ENCODE measurements at places on chromosomes 11 and 22.

DNA sequence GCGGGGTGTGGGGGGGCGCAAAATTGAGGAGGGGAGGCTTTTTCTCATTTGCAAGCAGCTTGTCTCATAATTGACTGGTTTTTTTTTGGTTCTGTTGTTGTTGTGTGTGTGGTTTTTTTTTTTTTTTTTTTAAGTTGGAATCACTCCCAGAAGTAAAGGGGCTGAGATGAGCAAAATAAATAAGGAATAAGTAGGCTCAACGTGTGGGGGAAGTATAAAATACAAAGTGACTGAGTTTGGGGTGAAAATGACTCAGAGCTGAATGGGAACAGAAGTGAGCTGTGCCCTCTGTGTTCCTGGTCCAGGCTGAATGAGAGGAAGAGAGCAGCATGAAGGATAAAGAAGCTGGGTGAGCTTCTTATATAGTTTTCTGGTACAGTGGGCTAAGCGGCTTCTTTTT, 90.0 kb downstream of the GRIK4 start:
- DNase-seq = no peak

DNA sequence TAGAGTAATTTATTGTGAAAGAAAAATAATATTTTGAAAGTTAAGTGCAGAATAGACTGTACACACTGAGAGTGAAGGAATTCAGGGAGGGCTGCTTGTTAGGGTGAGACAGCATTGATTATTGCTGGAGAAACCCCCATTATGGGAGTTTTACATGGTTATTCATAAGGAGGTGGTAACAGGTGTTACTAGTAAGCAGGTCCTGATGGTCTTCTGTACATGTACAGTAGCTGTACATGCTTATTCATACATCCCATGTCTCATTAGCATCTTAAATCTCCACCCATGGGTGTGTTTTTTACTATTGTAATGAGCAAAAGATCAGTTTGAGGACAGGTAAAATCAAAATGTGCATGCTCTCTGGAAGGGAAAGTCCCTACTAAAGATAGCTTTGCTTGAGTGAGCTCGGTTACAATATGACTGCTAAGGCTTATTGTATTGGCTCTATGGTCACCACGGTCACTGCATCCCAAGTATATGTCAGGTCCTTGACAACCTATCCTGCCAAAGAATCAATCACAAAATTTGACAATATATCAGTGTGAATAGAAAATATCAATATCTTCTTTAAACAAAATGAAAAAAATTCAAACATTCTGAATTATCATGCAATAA, 6.2 kb downstream of the KDM4F start:
- no peak for DNase-seq

DNA sequence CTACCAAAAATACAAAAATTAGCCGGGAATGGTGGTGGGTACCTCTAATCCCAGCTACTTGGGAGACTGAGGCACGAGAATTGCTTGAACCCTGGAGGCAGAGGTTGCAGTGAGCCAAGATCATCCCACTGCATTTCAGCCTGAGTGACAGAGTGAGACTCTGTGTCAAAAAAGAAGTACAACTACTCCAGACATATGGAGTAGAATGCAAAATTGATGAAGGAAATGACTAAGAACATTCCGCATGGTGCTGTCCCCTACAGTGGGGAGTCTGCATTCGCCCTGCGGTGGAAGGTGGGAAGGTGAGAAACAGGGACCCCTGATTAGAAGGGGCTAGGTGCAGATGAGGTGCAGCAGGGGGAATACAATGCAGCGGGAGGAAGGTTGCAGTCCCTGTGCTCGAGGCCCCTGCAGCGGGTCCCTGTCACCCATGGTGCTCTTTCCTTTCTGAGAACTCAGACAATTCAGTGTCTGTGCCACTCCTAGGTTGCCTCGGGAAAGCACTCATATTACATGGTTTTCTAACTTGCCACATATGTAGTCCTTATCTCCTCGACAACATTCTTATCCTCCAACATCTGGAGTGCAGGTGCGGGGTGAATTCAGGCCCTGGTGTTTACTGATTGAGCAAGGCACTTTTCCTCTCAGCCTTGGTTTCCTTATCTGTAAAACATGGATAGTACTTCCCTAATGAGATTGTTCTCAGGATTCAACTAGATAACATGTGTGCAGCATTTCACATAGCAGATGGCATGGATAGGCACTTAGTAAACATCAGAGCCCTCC, 5.2 kb downstream of the POLD4 start:
- DNase-seq = no peak

GRCh38 chr11:55658608-55659007, 3.4 kb upstream of the OR4C6 start:
- DNase-seq = no peak

- DNase-seq = no peak
Observed at GRCh38 chr22:47446821-47447810, 684.7 kb downstream of the TBC1D22A start.

DNA sequence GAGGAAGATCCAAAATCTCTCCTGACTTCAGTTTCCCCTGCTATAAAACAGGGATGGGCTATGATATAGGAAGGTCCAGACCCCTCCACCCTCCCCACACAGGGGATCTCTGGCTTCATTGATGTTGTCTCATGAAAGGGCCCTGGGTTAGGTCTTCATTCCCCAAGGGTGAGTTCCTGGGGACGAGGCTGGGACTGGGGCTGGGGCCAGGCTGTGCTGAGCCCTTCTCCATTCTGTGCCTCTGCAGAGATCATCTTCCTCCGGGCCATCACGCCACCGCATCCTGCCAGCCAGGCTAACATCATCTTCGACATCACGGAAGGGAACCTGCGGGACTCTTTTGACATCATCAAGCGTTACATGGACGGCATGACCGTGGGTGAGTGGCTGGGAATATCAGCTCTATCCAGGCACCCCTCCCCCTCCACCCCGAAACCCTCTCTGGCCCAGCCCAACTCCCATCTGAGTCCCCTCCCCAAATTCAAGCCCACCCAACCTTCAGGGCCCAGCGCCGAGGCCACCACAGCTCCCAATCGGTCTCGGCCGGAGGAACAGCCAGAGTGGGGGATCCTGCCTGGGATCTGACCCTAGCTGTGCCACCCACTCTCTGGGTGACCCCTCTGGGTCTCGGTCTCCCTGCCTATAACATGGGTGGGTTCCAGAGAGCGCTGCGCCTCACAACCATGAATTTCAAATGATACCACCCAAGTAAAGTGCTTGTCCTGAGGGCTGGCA, 74.2 kb downstream of the FBLN1 start:
- DNase-seq = no peak

GRCh38 chr11:69472541-69473275, 8.8 kb upstream of the LINC01488 start:
- no peak for DNase-seq

GRCh38 chr22:41528132-41528766, 16.0 kb downstream of the POLR3H start:
- DNase-seq = no peak

- no peak for DNase-seq
Observed at GRCh38 chr11:74332291-74332690, 20.9 kb upstream of the P4HA3 start.

- DNase-seq = no peak
Observed at GRCh38 chr11:85697747-85698146, 11.8 kb upstream of the CCDC89 start.

DNA sequence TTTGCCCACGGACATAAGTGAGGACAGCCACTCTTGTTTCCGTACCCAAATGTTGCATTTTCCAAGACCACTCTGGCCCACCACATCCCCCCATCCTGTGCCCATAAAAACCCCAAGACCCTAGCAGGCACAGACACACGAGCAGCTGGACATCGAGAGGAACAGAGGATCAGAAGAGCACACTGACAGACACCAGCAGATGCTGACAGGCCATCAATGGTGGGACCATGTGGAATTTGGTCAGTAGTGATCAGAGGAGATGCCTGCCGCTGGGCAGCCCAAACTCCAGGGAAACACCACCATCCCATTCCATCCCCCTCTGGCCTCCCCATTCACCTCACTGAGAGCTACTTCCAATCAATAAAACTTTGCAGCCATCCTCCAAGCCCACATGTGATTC, 87.0 kb downstream of the DLG2 start:
- DNase-seq = no peak

GRCh38 chr11:133790995-133791394, 54.3 kb downstream of the SPATA19 start:
- DNase-seq = no peak

- no peak for DNase-seq
Observed at GRCh38 chr11:131666006-131666405, 295.6 kb downstream of the NTM start.

- no peak for DNase-seq
Observed at GRCh38 chr11:111177037-111177871, 68.3 kb upstream of the POU2AF2 start.

DNA sequence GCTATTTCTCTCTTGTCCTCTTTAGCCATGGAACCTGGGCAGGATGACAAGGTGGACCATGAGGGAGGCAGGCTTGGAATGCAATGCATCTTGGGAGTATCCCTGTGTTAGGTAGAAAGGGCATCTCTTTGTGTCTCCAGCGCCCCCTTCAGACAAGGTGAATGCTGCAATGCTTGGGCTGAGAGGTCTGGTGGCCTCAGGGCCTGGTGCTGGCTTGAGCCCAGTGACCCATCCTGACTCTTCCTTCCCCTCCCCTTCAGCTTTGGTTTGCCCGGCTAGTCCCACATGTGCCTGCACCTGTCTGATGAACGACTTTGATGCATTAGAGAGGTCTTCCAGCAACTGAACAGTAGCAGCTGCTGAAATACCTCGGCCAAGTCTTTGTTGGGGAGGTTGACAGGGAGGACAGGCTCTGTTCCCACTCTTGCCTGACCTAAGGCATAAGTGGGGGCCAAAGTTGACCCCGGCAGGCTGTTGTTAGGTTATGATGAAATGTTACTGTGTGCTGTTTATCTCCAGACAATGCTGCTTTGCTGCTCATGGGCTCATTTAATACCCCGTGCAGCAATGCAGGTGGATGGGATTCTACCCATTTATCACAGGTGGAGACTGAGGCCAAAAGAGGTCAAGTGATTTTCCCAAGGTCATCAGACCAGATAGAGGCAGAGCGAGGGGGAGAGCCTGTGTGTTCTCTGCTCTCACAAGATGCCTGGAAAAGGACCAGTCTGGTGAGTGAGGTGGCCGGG, 22.5 kb downstream of the MYO18B start:
- no peak for DNase-seq

GRCh38 chr11:46513934-46514342, 79.9 kb downstream of the AMBRA1 start:
- DNase-seq = no peak

DNA sequence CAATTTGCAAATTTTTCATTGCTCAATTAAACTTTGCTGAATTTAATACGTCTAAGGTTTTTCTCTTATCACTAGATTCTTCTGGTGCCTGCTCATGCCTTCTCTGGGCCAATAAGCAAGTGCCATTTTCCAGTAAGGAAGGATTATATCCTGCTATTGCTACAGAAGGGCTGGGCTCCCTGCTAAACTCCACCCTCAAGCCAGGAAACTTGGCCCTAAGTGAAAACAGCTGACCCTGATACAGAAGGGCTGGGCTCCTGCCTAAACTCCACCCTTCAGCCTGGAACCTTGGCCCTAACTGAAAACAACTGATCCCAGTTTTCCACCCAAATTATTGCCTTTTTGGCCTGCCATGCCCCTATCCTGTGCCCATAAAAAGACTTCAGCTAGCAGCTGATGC, 385.3 kb downstream of the DYNC2H1 start:
- DNase-seq = no peak

DNA sequence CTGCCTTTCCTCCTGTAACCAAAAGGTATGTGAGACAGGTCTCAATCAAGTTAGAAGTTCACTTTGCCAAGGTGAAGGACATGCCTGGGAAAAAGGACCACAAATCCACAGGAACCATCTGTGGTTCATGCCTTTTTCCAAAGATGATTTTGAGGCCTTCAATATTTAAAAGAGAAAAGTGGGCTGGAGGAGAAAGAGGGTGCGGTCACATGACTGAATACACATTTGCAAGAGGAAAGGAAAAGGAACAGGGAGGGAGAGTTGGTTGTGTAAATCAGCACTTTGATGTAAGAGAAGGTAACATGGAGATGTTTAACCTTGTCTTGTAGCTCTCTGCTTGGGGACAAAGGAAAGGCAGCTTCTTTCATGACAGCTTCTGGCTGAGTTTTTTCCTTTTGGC, 21.2 kb downstream of the MOV10L1 start:
- no peak for DNase-seq

- no peak for DNase-seq
Observed at GRCh38 chr11:89420981-89421380, 70.2 kb downstream of the NOX4 start.

- no peak for DNase-seq
Observed at GRCh38 chr11:134638796-134639430, 226.9 kb upstream of the B3GAT1 start.

DNA sequence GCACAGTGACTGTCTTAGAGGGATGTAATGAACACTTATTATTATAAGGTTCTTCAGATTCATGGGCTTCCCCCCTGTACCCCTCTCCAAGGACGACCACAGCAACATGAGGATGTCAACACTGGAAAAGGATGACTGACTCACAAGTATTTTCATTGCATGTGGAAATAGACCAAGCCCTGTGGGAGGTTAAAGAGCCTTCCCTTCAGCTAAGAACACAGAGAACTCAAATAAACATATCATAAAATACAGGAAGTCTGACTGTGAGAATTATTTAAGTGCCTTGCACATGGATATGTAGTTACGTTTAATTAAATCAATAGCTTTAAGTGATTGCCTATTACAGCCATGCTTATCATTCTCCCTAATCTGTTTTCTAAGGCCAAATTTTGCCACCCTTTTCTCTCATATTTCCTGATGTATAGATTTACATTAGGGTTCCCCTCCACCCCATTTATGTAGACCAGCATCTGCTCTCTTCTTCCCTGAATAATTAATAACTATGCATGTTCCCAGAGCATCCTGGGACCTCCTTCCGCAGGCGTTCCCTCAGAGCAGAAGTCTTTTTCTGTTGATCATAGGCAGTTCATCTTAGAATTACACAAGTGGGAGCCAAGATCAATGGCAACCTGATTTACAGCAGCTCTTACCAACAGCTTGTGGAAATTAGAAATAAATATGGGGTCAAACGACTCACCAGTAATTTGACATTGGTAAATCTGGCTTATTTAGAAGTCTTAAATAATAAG, 226.9 kb downstream of the OPCML start:
- no peak for DNase-seq

GRCh38 chr11:57379732-57380131, 1.2 kb downstream of the PRG3 start:
- no peak for DNase-seq

DNA sequence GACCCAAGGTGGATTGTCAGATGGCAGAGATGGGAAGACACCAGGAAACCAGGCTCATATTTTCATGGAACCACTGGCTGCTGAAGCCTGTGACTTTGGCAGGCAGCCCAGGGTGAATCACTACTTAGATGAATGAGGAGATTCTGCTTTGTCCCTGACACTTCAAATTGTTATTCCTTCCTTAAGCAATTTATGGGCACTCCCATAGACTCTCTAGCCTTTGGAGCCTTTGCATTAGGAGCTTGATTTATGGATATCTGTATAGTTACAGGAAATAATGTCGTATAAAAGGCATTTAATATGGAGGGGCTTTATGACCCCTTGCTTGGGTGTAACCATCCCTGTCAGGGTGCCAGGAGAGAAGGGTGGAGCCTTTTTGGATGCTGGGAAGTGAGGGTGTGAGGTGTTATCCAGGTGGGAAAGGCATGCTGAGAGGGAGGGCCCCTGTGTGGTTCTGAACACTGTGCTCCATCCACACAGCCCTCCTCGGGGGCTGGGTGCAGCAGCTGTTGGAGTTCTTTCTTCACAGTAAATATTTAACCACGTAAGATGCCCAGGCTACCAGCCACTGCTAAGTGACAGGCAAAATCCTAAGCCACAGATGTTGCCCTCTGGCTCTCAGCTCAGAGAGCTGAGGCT, 35.3 kb downstream of the IL18 start:
- no peak for DNase-seq

GRCh38 chr11:1111545-1112212, 37.0 kb downstream of the MUC2 start:
- DNase-seq = no peak
